Dermis blood vessel endothelial cell (primary cell): ENCODE measurements at places on chromosomes 13 and 19. TPM values are rescaled to one million over a fixed set of nuclear protein-coding genes. Genes with fewer than 3 reads are reported as not detected.

DNA sequence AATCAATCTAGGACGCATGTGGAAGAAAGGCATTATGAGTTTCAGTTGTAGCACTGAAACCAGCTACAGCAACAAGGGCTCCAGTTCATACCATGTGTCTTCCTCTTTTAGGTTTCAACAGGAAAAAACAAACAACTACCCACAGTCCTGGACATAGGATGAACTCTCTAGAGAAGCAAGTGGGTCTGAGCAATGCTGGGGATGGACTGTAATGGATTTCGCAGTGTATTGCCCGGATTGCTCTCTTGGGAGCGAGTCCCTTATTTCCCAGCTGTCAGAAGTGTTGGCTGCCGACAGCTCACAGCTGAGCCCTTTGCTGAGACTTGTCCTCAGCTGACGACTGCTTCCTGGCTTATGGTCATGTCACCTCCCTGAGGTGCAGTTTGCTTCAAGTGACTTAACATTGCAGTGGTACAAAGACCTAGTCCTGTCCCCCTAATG is 12.1 kb upstream of the MYCBP2 start:
- no peak for DNase-seq

CALR3 gene
- not detected in 2 replicates for total RNA-seq

GRCh38 chr13:41159174-41159573 is 26.6 kb upstream of the KBTBD6 start:
- no peak for DNase-seq

DAND5 gene
- total RNA-seq, result 0.09 and 0.17 TPM in 2 replicates

ZNF730 gene
- total RNA-seq, result 1.2 and 4.1 TPM in 2 replicates

FFAR2 gene
- not detected in 2 replicates for total RNA-seq

GRCh38 chr19:4453232-4454179 is 4.1 kb downstream of the UBXN6 start:
- no peak for DNase-seq

S1PR4 gene
- 2.1 and 2.2 TPM in 2 replicates for total RNA-seq

PAK4 gene
- 5.8 and 17.4 TPM in 2 replicates for total RNA-seq

GRCh38 chr13:34805347-34805746 is 136.7 kb upstream of the NBEA start:
- DNase-seq, result no peak

DNA sequence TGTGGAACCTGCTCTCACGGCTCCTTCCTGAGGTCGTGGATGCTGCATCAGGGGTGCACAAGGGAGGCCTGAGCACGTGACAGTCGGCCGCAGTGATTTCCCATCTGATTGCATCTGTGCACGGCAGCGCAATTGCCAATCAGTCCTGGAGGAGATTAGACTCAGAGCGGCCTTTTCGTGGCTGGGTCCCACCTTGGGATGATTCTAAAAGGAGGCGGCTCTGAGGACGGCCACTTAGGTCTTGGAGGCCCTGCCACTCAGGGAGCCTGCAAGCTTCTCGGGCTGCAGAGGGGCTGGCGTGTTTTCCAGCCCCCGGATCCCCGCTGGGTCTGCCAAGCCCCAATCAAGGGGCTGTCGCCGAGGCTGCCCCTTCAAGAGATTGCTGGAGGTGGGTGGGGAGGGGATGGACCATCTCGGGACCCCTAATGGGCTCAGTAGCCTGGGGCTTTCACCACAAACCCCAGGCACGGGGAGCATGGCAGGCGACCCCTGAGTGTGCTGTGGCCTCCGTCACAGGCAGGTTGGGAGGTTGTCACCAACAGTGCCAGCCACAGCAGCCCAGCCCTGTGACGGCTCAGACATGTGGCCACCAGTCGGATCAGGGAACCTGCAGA is 51.6 kb downstream of the SOX1 start:
- DNase-seq, result no peak

- no peak for DNase-seq
Measured at GRCh38 chr13:98681049-98681448, 71.4 kb downstream of the SLC15A1 start.

DNA sequence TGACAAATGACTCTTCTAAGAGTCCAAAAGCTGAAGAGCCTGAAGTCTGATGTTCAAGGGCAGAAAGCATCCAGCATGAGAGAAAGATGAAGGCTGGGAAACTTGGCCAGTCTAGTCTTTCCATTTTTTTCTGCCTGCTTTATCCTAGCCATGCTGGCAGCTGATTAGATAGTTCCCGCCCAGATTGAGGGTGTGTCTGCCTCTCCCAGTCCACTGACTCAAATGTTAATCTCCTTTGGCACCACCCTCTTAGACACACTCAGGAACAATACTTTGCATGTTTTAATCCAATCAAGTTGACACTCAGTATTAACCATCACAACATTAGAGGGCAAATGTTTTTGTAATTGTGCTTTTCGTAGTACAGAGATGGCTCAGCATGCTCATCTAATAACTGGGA is 267.5 kb upstream of the KLHL1 start:
- DNase-seq, result no peak

LRRC25 gene
- total RNA-seq, result not detected in 2 replicates

CLIP3 gene
- 6.7 and 7.8 TPM in 2 replicates for total RNA-seq

DNA sequence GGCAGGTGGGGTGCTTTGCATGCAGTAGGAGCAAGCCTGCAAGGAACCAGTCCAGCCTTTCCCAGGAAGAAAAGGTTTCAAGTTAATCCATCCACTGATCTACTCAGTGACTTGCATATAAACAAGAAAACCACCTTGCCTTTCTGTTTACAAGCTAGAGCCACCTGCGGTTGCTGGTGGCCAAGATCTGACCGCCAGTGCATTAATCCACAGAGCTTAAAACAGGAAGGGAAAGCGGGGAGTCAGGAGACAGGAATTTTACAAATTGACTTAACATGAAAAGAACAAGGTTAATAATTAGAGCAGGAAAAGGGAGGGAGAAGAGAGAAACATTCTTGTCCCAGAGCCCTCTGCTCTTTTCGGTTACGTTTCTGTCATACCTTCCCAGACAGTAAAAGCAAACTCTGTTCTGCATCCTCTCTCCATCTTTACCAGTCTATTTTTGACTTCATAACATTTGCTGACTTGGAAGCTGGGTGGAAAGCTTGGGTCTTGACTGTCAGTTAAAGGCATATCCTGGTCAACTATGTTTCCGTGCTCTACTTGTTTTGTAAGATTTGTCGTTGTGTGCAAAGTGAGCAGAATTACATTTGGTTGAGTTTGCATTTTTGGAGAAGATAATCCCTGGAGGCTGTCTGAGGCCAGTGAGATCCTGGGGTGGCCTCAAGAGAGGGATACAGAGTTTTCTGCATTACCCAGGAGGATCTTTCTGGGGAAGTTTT is 760.6 kb downstream of the EFNB2 start:
- no peak for DNase-seq

- DNase-seq, result no peak
Measured at GRCh38 chr13:44040070-44040817, 160.5 kb downstream of the LACC1 start.

DNA sequence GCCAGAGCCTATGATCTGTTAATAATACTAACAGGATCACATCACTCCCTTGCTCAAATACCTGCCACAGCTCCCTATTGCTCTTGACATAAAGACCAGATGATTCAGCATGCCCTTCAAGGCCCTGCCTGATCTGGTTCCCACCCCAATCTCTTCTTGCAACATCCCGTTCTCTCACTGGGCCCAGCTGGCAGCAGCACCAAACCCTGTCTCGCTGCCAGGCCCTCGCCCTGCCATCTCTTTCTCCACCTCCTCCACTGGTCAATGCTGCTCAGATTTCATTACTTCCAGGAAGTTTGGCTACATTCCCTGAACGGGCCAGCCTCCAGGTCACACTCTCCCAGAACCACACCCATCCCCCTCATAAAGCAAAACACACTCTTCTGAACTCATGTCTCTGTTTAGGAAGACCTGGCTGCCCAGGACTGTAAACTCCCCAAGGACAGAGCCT is 8.6 kb upstream of the BCAT2 start:
- peak; percentile 33 for DNase-seq

GRCh38 chr19:27759896-27760295 is 1453.1 kb downstream of the UQCRFS1 start:
- no peak for DNase-seq

ZNF805 gene
- total RNA-seq, result 26.9 and 39.7 TPM in 2 replicates

DNA sequence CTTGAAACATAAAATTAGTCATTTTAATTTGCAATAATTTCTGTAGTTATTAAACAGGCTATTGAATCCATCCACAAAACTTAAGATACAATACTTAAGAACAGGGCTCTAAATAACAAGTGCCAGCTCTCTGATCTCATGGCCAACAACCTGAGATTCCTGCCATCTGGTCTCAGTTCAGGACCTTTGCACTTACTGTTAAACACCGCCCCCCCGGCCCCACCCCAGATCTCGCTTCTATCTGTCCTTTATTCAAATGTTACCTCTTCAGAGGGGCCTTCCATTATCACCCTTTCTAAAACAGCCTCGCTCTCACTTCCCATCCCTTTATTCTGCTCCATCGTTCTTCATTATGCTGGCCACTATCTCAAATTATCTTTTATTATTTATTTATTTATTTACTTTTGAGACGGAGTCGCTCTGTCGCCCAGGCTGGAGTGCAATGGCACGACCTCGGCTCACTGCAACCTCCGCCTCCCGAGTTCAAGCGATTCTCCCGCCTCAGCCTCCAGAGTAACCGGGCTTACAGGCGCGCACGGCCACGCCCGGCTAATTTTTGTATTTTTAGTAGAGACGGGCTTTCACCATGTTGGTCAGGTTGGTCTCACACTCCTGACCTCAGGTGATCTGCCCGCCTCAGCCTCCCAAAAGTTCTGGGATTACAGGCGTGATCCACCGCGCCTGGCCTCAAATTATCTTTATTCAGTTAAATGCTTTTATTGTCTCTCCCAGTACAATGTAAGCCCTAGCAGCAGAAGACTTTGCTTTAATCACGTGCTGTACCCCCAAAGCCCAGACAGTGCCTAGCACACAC is 838 bp upstream of the SNRNP70 start:
- DNase-seq, result no peak

- DNase-seq, result no peak
Measured at GRCh38 chr19:41327076-41327575, 17.2 kb downstream of the CCDC97 start.
